Ovary (tissue), 10 donors: ENCODE measurements at places on chromosomes 5 and 9. TPM values are rescaled to one million over a fixed set of nuclear protein-coding genes. Genes with fewer than 3 reads are reported as not detected.

- no peaks in the 10 kb centered on the region for H3K27me3 ChIP-seq
- no peak overlapping the region for H3K27ac ChIP-seq
- H3K4me1 ChIP-seq, result peaks cover 11% of the 10 kb centered on the region
- no peak for DNase-seq
Observed at GRCh38 chr9:137218754-137219271, 3.2 kb downstream of the RNF208 start.

DNA sequence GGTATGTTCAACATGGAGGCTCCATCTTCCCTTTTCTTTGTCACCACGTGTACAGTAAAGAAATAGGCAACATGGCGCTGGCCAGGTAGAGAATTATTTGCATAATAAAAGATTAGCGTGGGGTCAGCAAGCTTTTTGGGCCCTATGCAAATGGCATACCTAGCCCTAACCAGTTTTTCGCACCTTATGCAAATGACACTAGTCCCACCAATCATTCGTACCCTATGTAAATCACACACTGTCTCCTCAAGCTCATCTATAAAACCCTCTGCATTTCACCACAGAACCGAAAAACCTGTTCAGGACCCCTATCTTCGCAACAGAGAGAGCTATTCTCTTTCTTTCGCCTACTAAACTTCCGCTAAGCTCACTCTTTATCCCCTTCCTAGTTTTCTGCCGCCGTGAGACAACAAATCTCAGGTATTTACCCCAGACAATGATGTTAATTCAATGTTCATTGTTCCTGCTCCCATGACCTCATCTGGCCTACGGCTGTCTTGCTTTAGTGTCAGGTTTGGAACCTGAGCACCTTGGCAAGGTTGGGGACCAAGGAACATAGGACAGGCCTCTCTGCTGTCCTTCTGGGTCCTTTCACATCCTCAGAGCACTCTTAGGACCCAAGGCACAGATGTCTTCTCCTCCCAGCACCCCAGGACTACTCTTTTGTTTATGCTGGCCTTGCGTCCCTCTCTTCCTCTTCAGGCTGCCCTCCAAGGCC is 180.7 kb upstream of the RAI14 start:
- no peak for DNase-seq
- no peaks in the 10 kb centered on the region for H3K4me1 ChIP-seq
- no peak overlapping the region for H3K4me3 ChIP-seq
- H3K27me3 ChIP-seq, result no peaks in the 10 kb centered on the region
- no peaks in the 10 kb centered on the region for H3K36me3 ChIP-seq

The SH3GL2 gene
- 0.25 TPM for total RNA-seq

- no peaks in the 10 kb centered on the region for H3K4me1 ChIP-seq
- no peaks in the 10 kb centered on the region for H3K36me3 ChIP-seq
- no peak for DNase-seq
- H3K27me3 ChIP-seq, result no peaks in the 10 kb centered on the region
- H3K4me3 ChIP-seq, result no peak overlapping the region
- no peak overlapping the region for H3K27ac ChIP-seq
Observed at GRCh38 chr5:31811210-31811609, 172.3 kb downstream of the PDZD2 start.

The CTSV gene
- total RNA-seq, result 6.4 TPM

DNA sequence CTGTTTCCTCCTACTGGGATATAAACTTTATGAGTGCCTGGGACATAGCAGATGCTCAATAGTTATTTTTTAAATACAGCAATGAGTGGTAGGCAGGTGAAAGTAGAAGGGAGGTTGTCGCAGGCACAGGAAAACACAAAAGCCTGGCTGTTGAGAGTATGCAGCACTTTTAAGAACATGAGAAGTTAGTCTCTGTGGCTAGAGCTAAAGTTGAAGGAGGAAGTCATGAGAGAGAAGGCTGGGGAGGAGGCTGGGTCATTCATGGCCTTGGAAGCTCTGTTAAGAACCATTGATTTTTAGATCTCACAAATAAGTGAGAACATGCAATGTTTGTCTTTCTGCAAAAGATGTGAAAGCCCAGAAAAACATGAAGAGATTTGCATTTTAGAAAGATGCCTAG is 126.7 kb downstream of the PRKACG start:
- H3K4me1 ChIP-seq, result no peaks in the 10 kb centered on the region
- no peak overlapping the region for H3K27ac ChIP-seq
- H3K27me3 ChIP-seq, result no peaks in the 10 kb centered on the region
- DNase-seq, result no peak
- H3K4me3 ChIP-seq, result no peak overlapping the region

The LRRC19 gene
- not detected for total RNA-seq

DNA sequence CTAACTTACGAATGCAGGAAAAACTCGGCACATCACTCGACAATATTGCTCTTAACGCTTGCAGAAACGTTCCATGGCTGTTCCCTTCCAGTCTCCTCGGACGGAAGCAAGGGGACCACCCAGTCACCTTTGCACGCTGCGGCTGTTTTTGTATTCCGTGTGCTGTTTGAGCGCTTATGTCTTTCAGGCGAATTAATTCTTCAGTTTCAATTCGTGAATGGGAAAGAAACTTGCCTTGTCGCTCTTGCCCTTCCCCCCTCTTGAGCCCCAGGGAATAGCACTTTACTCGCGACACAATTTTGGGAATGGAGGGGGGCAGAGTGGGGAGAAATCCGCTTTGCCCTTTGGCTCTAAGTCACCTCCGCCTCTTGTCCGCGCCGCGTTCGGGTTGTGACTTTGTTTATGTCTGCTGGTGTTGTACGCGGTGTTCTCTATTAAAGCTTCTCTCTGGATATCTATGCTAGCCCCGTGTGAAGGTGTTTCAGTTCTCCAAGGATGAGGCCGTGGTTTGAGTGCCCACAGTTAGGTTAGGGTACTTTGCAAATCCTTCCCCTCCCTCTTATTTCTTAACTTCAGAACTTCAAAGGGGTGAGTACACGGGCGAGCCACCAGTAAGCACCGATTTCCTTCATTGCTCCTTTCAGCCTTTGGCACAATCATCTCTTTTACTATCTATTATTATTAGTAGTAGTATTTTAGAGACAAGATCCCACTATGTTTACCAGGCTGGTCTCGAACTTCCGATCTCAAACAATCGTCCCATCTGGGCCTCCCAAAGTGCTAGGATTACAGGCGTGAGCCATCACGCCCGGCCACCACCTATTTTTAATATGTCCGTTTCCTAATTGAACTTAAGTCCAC is 2.7 kb downstream of the FOXB2 start:
- no peaks in the 10 kb centered on the region for H3K36me3 ChIP-seq
- H3K27ac ChIP-seq, result no peak overlapping the region
- H3K4me3 ChIP-seq, result no peak overlapping the region
- DNase-seq, result no peak
- H3K4me1 ChIP-seq, result peaks cover 6% of the 10 kb centered on the region
- H3K27me3 ChIP-seq, result no peaks in the 10 kb centered on the region

DNA sequence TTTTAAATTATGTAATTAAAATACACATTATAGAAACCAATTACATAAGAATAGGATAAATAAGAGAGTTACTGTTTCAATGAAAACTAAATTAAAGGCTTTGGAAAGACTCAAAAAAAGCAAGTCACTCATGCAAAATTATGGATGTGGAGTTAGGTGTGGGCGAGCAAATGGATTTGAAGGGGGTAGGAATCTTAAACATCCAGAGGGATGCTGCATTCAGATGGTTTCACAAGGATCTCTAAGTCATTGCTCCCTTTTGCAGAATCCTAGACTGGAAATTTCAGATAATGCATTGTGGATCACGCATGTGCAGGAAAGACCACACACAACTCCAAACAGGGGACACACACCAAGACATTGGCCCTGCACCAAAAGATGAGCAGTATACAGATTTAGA is 57.5 kb downstream of the DRD1 start:
- no peaks in the 10 kb centered on the region for H3K27me3 ChIP-seq
- DNase-seq, result no peak
- H3K27ac ChIP-seq, result no peak overlapping the region
- no peaks in the 10 kb centered on the region for H3K36me3 ChIP-seq
- no peak overlapping the region for H3K4me3 ChIP-seq

DNA sequence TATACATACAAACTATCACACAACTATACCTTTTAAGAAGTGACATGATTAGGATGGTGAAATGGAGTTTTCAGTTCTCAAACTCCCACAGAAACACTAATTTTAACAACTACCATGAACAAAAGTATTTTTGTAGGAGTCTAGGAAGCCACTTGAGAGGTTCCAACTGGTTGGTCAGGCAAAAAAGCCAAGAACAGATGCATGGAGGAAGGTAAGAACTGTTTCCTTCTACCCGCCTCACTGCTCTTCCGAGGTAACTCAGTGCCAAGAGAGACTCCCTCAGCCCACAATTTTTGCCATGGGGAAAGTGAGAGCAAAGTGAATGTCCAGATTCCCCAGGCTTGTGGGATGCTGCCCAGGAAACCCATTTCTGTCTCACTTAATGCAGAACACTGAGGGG is 15.7 kb downstream of the BTNL8 start:
- H3K27me3 ChIP-seq, result no peaks in the 10 kb centered on the region
- no peaks in the 10 kb centered on the region for H3K36me3 ChIP-seq
- no peak for DNase-seq
- H3K4me3 ChIP-seq, result no peak overlapping the region
- no peaks in the 10 kb centered on the region for H3K4me1 ChIP-seq

The MARCHF3 gene
- total RNA-seq, result 13.8 TPM

The PCDHB15 gene
- total RNA-seq, result 10.3 TPM
